ENCODE measurements at places on chromosomes 4 and X.

DNA sequence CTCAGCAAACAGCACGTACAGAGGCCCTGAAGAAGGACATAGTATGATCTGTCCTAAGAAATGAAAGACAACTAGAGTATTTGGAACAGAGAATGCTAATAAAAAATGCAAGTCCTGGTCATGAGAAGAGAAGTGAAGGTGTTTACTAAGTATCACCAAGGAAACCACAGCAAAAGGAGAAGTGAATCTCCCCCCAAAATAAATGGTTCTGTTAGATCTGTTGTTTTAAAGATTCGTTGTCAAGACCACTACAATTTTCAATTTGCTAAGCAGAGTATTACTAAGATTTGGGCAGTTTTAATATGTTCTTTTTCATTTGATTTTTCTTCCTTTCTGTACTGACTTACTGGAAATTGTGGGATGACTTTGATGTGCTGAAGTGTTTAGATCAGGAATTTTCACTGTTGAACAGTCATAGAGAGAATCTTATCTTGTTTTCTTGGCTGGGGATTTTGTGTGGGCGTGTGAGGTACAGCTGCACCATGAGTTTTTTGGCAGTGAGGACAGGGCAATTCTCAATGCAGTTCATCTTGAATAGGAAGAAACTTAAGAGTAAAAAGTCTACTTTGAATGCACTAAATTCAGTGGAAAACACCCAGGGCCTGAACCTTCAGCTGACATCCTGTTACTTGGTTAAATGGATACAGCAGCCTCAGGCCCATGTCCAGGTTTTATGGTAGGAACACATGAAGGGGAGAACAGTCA is 132.2 kb downstream of the STIM2 start:
- DNase-seq: no peak

GRCh38 chr4:31984872-31985271 is 1264.7 kb downstream of the PCDH7 start:
- DNase-seq: no peak

DNA sequence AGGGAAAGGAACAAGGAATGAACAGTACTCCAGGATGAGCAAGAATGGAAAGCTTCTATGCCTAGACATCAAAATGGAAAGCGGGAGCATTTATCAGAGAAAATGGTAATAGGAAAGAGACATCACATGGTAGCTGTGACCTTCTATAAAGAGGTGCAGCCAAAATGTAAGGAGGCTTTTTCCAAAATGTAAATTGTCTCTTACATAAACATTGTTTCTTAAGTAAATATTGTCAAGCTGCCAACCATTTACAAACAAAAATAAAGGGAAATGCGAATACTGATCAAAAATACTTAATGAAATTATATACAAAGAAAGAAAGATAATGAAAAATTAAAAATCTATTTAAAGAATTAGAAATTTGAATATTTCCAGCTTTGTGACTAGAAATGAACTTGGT is 55.0 kb upstream of the RASGEF1B start:
- no peak for DNase-seq

DNA sequence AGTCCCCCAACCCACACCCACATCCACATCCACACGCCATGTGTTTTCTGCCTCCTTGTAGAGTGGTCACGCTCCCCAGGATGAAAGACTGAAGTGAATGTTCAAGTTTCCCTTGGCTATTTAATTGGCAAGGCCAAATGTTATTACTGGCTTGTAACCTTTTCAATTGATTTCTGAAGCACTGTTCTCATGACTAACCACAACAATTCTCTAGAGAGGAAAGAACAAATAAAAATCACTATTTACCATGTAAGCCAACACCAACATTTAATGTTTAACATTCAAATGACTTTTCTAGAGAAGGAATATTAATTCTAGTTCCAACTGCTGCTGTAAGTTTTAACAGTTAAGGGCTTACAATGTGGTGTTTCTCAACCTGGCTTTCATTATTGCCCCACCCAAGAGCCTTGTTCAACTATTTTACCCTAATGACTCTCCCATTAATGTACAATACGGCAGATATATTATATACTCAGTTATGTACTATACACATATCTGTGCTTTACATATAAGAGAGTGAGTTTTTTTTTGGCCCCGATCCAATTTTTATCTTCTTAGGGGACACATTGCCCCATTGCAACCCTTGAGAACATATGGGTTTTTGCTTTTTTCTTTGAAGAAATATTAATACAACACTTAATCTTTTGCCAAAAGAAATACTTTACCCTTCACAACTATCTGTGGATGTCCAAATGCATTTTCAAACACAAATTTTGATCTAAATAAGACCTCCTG is 46.5 kb downstream of the RELL1 start:
- no peak for DNase-seq

DNA sequence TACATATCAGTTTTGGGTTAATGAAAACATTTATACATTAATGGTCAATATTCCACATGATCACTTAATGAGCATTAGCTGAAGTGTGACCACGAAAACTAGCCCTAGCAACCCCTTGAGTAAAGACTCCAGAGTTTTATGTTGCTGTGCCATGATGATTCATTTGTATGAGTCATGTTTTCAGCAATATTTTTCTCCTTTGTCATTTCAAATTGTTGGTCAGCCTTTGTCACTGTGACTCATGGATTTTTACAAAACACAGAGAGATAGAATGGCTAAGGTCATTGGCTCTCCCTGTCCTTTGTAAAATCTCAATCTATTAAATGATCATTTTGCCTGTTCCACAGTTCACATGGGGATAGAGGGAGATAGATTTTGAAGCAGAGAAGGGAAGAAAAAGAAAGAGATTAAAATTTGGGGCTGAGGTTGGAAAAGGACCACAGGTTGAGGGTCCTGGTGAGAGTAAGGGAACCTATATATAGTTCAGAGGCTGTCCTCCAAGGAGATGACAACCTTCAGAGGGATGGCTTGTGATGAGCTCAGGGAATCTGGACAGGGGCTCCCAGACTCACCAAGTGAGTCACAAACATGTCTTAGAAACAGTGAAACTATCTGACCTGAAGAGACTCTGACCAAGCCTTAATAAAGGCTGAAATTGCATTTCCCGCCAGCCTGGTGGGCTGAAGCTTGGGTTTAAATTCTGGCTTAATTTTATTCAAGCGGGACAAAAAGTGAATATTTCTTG is 25.6 kb downstream of the NR0B1 start:
- no peak for DNase-seq
